Activated T-cell treated with anti-CD3 and anti-CD28 coated beads, Interleukin-2, amount 50 U/mL, for 72 hours (primary cell): ENCODE measurements at places on chromosomes 2 and 18. TPM values are rescaled to one million over a fixed set of nuclear protein-coding genes. Genes with fewer than 3 reads are reported as not detected.

DNA sequence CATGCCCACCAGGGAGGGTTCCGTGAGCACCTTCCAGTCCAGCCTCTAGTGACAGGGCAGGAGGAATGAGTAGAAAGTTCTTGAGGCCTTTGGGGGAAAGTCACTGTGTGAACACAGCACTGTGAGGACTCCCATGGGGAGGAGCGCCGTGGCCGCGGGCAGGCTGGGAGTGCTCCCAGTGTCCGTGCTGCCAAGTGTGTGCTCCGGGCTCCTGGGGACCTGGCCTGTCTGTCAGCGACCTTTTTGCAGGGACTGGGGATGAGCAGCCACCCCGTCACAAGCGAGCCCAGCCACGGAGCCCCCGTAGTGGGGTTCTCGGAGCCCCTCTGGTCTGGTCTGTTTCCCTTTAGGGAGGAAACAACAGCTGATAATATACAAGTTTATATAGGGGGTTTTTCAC, 36.8 kb downstream of the PDIA6 start:
- no peak overlapping the region for H3K4me3 ChIP-seq
- H3K36me3 ChIP-seq, result peaks cover 3% of the 10 kb centered on the region
- H3K27me3 ChIP-seq, result no peaks in the 10 kb centered on the region
- H3K4me1 ChIP-seq, result no peaks in the 10 kb centered on the region
- DNase-seq, result no peak

- no peaks in the 10 kb centered on the region for H3K27me3 ChIP-seq
- H3K4me3 ChIP-seq, result no peak overlapping the region
Observed at GRCh38 chr2:97928591-97928990, 67.2 kb downstream of the TMEM131 start.

The FIGN gene
- not detected for total RNA-seq

DNA sequence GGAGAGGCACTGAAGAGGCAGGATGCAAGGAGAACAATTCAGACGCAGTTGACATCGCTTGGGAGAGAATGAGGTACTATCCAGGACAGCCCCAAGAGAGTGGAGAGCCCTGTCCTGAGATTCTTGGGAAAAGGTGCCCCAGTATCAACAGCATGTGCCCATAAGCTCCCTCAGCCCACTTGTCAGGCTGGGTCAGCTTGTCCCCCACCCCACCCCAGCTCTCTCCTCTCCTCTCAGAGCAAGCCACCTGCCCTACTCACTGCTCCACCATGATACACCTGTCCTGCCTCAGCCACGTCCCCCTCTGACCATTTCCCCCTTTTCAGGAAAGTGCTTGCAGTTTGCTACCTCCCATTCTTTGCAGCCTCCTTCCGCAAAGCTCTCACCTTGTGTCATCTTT, 111.8 kb downstream of the XRCC5 start:
- no peak overlapping the region for H3K27ac ChIP-seq
- no peaks in the 10 kb centered on the region for H3K27me3 ChIP-seq
- peaks cover 56% of the 10 kb centered on the region for H3K4me1 ChIP-seq
- no peaks in the 10 kb centered on the region for H3K36me3 ChIP-seq

The MYO3B gene
- total RNA-seq, result 3.8 TPM

GRCh38 chr2:127355407-127356008, 32.3 kb downstream of the MAP3K2 start:
- H3K27me3 ChIP-seq, result no peaks in the 10 kb centered on the region
- DNase-seq, result peak; percentile 21
- peaks cover 5% of the 10 kb centered on the region for H3K36me3 ChIP-seq
- peaks cover 29% of the 10 kb centered on the region for H3K4me1 ChIP-seq

DNA sequence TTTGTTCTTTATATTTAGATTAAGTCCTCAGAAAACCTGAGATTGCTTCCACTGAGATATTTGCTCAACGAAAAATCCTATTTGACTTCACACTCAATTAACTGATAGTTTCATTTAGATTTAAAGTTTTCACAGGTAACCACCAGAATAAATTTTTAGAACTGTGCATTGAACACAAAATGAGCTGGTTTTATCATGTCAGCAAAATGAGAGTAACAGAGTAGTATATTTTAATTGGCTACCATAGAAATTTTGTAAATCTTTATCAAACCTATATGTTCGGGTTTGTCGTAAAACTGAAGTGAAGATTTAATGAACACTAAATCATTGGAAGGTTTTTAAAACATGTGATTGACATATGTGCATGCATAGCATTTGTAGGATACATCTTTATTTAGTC, 32.7 kb upstream of the MFF start:
- no peak overlapping the region for H3K4me3 ChIP-seq
- H3K27me3 ChIP-seq, result no peaks in the 10 kb centered on the region
- no peak overlapping the region for H3K27ac ChIP-seq
- no peak for DNase-seq
- no peaks in the 10 kb centered on the region for H3K4me1 ChIP-seq
- H3K36me3 ChIP-seq, result no peaks in the 10 kb centered on the region

The PJVK gene
- 8.7 TPM for total RNA-seq

GRCh38 chr2:12151716-12152115, 405.3 kb downstream of the LPIN1 start:
- H3K4me1 ChIP-seq, result no peaks in the 10 kb centered on the region
- no peak overlapping the region for H3K27ac ChIP-seq
- no peak for DNase-seq

GRCh38 chr18:24220318-24220688, 81.4 kb downstream of the CABYR start:
- H3K4me1 ChIP-seq, result peaks cover 9% of the 10 kb centered on the region
- DNase-seq, result no peak
- H3K27me3 ChIP-seq, result no peaks in the 10 kb centered on the region
- H3K27ac ChIP-seq, result no peak overlapping the region
- no peak overlapping the region for H3K4me3 ChIP-seq

- no peaks in the 10 kb centered on the region for H3K4me1 ChIP-seq
- no peak overlapping the region for H3K27ac ChIP-seq
- H3K36me3 ChIP-seq, result no peaks in the 10 kb centered on the region
- no peaks in the 10 kb centered on the region for H3K27me3 ChIP-seq
Observed at GRCh38 chr2:76667821-76668271, 854.3 kb downstream of the LRRTM4 start.

- H3K27me3 ChIP-seq, result no peaks in the 10 kb centered on the region
- H3K4me3 ChIP-seq, result no peak overlapping the region
- peak; percentile 7 for DNase-seq
- H3K36me3 ChIP-seq, result peaks cover 6% of the 10 kb centered on the region
Observed at GRCh38 chr2:45585267-45585861, 25.7 kb downstream of the SRBD1 start.

DNA sequence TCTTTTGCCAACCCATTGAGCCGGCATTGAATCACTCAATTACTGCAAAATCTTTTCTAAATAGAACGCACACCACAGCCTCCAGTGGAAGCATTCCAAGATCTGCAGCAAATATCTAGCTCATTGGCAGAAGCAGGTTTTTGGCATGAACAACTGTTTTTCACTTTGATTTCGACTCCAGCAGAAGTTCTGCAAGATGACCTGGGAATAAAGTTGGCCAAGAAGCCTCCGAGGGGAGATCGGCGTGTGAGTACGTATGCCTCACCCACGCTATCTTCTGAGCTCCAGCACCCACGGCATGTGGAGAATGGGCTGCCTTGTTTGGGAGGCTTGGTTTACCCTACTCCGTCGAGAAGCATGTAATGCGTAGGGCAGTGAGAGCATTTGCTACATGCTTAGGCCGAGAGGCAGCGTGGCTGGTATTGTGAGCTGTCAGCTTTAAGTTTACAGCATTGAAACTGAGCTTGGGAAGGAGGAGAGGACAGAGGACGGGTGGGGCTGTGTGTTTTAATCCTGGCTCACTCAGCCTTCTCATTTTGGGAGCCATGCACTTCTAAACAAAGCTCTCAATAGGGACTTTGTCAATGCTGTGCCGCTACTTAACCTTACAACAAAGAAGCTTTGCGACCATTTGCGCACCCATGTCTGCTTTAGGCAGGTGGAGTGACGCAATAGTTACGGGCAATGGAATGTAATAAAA, 10.5 kb downstream of the PCARE start:
- no peak overlapping the region for H3K27ac ChIP-seq
- DNase-seq, result no peak
- no peaks in the 10 kb centered on the region for H3K27me3 ChIP-seq
- peaks cover 18% of the 10 kb centered on the region for H3K4me1 ChIP-seq
- H3K4me3 ChIP-seq, result no peak overlapping the region

DNA sequence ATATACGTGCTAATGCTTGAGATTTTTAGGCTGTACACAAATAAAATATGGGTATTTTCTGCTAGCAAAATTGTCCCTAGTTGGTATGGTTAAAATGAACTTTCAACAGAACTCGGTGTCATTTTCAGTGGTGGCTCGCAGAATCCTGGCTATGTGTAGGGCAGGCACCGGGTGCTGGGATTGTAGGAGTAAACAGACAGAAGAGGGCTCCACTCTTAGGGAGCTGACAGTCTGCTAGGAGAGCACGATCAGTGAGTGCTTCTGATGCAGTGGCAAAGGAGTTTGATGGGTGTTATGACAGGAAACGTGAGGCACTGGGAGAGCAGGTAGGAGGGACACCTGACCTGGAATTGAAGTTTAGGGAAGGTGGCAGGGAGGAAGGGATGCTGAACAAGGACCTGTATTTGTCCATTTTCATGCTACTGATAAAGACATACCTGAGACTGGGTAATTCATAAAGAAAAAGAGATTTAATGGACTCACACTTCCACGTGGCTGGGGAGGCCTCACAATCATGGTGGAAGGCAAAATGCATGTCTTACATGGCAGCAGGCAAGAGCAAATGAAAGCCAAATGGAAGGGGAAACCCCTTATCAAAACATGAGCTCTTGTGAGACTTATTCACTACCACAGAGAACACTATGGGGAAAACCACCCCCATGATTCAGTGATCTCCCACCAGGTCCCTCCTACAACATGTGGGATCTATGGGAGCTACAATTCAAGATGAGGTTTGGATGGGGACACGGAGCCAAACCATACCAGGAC, 105.4 kb upstream of the LCLAT1 start:
- H3K4me3 ChIP-seq, result peak overlapping the region; percentile 56
- H3K27ac ChIP-seq, result no peak overlapping the region
- peaks cover 45% of the 10 kb centered on the region for H3K4me1 ChIP-seq
- H3K36me3 ChIP-seq, result peaks cover 28% of the 10 kb centered on the region
- DNase-seq, result no peak

DNA sequence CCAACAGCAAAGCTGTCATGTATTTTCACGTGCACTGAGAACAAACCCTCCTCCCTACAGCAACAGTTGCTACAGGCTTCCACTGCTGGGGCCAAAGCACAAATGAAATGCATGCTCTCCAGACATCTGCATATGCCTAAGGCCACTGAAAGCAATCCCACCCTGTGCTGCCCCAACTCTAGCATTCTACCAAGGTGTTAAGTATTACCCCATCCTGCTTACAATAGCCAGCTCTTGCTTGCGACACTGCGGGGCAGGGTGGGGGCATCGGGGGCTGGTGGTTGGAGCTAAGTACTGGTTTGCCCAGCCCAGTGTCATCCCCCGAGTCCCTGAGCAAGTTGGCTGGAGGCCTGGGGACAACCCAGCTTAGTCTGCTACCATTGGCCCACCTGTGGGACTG, 742.5 kb downstream of the TDRD15 start:
- H3K36me3 ChIP-seq, result no peaks in the 10 kb centered on the region
- no peak for DNase-seq
- H3K4me3 ChIP-seq, result no peak overlapping the region

The CARF gene
- total RNA-seq, result 13.8 TPM

DNA sequence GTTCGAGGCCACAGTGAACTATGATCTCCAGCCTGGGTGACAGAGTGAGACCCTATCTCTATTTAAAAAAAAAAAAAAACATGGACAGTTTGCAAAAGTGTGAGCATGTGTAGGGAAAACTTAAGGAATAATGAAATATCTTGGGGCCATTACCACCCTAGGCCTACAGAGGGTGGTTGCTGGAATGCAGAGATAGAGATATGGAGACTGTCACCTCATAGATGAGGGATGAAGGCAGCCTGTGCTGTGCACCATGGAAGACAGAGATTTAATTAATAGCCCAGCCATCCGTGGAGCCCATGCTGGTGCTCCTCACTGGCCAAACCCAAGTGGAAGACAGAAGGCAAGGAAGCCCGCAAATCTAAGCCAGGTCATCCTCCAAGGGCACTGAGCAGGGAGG, 16.6 kb upstream of the CEP68 start:
- H3K27me3 ChIP-seq, result no peaks in the 10 kb centered on the region
- H3K4me3 ChIP-seq, result no peak overlapping the region
- peaks cover 6% of the 10 kb centered on the region for H3K4me1 ChIP-seq

DNA sequence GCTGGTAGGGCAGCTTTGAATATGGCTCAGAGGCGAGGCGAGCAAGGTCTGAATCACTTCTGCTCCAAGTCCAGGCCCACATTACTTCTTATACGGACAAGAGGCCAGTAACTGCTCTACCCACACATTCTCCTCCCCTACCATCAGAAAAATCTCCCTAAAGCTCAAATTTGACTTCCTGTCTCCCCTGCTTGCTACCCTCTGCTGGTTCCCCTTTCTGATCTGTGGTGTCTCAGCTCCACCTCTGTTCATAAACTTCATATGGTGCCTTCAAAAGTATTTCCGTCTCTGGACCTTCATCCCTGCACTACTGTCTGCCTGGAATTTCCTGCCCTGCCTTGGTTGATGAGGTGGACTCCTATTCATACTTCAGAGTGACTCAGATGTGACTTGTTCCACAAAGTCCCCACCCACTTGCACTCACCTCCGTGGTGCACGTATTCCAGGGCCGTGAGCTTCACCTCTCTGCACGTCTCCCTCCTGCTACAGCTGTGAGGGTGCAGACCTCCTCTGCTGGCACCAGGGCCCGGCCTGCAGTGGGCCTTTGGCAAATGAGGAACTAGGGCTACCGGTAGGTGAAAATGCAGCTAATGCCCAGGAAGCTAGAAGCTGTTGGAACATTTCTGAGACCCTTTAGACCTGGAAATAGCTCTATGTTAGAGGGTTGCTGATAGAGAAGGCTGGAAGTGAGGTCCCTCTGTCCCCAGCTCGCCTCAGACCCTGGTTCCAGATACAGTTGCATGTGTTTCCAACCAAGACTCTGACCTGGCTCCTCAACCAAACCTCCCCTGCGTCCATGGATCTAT, 24.6 kb upstream of the KCMF1 start:
- peaks cover 59% of the 10 kb centered on the region for H3K4me1 ChIP-seq
- H3K27me3 ChIP-seq, result no peaks in the 10 kb centered on the region
- H3K27ac ChIP-seq, result peak overlapping the region; percentile 70
- peak; percentile 73 for DNase-seq
- no peaks in the 10 kb centered on the region for H3K36me3 ChIP-seq
- H3K4me3 ChIP-seq, result peak overlapping the region; percentile 56

GRCh38 chr2:187612857-187613256, 58.6 kb upstream of the TFPI start:
- no peaks in the 10 kb centered on the region for H3K4me1 ChIP-seq
- H3K27ac ChIP-seq, result no peak overlapping the region
- H3K36me3 ChIP-seq, result no peaks in the 10 kb centered on the region

The RTP5 gene
- 0.12 TPM for total RNA-seq

DNA sequence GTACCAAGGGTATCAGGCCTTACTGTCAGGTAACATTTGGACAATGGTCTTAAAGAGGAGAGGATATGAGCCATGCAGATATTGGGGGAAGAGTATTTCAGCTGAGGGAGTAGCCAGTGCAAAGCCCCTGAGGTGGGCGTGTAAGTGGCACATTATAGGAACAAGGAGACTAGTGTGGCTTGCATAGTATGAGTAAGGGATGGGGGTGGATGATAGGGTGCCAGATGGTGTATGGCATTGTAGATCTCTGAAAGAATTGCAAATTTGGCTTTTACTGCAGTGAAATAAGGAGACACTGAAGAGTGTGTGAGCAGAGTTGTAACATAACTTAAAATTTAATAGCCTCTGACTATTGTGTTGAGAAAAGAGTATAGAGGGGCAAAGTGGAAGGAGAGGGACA, 244.0 kb downstream of the PDE11A start:
- no peak overlapping the region for H3K4me3 ChIP-seq
- no peaks in the 10 kb centered on the region for H3K36me3 ChIP-seq

The SLC16A14 gene
- 0.37 TPM for total RNA-seq
